ENCODE measurements at places on chromosomes 5 and 9. TPM values are rescaled to one million over a fixed set of nuclear protein-coding genes. Genes with fewer than 3 reads are reported as not detected.

ANKRD18B gene
- total RNA-seq = not detected

SPINK13 gene
- total RNA-seq = 1.5 TPM

LHX6 gene
- total RNA-seq = 0.29 TPM

PCDHAC2 gene
- 4.2 TPM for total RNA-seq

AMACR gene
- total RNA-seq = 15.4 TPM

CCNO gene
- not detected for total RNA-seq

IL6ST gene
- 33.0 TPM for total RNA-seq

GARNL3 gene
- total RNA-seq = 9.6 TPM

C7 gene
- total RNA-seq = 317 TPM

C9orf153 gene
- total RNA-seq = not detected

ROR2 gene
- total RNA-seq = 6.4 TPM

PLAC8L1 gene
- not detected for total RNA-seq
